Right forelimb (tissue), 1 donor: ENCODE measurements at places on chromosomes 4 and X.

DNA sequence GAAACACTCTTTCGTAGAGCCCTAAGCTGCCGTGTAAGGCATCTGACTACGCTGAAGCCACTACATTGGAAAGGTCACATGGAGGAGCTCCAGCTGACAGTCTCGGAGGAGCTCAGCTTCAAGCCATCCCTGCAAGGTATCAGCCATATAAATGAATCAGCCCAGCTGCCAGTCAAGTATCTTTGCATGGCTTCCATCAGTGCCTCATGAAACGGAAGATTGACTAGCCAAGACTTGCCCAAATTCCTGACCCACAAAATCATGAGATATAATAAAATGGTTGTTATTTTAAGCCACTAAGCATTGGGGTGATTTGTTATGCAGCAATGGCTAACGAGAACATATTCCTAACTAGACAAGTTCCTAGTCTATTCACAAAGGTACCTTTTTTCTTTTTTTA lies 104.1 kb upstream of the SCOC start:
- no peak for DNase-seq

DNA sequence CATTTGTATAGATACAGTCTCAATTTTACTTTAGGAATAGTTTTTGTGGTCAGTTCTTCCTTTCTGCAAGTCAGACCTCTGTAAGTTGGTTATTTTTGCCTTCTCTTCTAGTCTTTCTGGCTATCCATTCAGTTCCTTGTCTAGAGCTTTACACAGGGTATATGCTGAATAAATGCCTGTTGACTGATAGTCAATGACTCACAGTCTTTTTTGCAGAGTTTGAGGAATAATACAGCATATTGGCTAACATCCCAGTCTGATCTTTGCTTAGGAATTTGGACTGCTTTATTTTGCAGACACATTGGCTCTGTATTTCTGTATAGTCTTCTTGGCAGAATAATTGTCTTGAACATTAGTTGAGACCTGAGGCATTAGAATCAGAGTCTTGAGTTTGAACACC lies 132.4 kb downstream of the MAGEC1 start:
- DNase-seq = no peak

GRCh38 chrX:29746326-29746725 lies 469.0 kb upstream of the MAGEB2 start:
- no peak for DNase-seq

- no peak for DNase-seq
Measured at GRCh38 chr4:165834116-165834515, 38.9 kb upstream of the TLL1 start.

DNA sequence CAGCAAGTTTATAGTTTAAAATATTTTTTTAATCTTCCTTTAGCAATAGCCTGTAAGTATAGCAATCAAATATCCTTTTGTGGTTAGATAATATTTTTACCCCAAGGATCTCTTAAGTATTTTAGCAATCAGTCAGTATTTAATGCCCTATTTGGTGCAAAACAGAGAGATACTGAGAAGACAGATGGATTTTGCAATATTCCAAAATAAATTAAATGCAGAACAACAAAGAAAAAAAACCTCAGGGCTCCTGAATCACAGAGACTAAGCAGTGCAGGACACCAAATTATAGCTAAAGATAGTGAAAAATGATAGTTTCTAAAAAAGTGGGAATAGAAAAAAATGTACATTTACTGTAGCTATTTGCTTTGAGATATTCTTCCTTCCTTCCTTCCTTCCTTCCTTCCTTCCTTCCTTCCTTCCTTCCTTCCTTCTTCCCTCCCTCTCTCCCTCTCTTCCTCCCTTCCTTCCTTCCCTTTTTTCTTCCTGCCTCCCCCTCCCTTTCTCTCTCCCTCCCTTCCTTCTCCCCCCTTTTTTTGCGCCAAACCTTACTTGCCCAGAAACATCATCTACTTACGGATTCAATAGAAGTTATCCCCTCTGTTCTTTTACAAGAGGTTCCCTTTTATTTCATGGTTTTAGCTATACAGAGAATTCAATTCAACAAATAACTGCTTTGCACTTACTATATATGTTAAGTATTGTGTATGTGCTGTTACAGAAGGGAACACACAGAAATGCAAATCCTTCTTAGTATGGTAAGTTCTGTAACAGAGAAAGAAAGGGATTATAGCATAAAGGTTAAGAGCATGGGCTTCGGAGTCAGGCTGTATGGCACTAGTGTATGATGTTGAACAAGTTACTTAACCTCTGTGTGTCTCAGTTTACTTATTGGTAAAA lies 219.0 kb downstream of the CPE start:
- DNase-seq = no peak
